ENCODE measurements at places on chromosomes 5 and 9.

GRCh38 chr9:122949696-122950095 is 8.9 kb downstream of the RABGAP1 start:
- DNase-seq, result peak; percentile 7

DNA sequence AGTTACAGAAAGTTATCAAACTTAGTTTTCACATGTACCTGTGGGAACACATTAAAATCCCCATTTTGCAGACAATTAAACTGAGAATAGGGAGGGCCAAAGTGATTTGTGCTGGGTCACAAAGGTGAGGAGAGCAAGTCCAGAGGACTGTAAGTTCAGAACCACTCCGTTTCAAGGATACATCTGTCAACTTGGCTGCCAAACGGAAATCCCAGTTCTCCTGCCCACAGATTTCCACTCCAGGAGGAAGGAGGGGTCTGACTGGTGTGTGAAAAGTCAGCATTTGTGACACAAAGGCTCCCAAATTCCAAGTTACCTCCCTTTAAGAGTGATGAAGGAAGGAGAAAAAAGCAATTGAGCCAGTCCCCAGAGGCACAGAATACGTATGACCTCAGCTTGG is 42.3 kb downstream of the PRELID2 start:
- DNase-seq, result no peak

- DNase-seq, result peak; percentile 35
Measured at GRCh38 chr5:13350767-13351166, 593.7 kb downstream of the DNAH5 start.

- no peak for DNase-seq
Measured at GRCh38 chr5:77073667-77074066, 13.4 kb downstream of the ZBED3 start.

GRCh38 chr5:135810188-135810943 is 24.1 kb upstream of the SLC25A48 start:
- no peak for DNase-seq

DNA sequence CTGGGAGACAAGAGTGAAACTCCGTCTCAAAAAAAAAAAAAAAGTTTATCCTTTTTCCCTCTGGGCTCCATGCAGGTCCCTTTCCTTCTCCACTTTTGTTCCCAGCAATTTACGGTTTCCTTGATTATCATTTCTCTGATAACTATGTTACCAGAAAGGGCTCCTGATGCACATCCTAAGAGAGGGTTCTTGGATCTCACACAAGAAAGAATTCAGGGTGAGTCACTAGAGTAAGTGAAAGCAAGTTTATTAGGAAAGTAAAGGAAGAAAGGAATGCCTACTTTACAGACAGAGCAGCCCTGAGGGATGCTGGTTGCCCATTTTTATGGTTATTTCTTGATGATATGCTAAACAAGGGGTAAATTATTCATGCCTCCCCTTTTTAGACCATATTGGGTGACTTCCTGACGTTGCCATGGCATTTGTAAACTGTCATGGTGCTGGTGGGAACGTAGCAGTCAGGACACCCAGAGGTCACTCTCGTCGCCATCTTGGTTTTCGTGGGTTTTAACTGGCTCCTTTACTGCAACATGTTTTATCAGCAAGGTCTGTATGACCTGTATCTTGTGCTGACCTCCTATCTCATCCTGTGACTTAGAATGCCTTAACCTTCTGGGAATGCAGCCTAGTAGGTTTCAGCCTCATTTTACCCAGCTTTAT is 13.5 kb upstream of the MELK start:
- DNase-seq, result peak; percentile 37

GRCh38 chr5:126883564-126884245 is 106.8 kb downstream of the LMNB1 start:
- DNase-seq, result no peak

- no peak for DNase-seq
Measured at GRCh38 chr9:4579001-4579400, 83.1 kb upstream of the PLPP6 start.

DNA sequence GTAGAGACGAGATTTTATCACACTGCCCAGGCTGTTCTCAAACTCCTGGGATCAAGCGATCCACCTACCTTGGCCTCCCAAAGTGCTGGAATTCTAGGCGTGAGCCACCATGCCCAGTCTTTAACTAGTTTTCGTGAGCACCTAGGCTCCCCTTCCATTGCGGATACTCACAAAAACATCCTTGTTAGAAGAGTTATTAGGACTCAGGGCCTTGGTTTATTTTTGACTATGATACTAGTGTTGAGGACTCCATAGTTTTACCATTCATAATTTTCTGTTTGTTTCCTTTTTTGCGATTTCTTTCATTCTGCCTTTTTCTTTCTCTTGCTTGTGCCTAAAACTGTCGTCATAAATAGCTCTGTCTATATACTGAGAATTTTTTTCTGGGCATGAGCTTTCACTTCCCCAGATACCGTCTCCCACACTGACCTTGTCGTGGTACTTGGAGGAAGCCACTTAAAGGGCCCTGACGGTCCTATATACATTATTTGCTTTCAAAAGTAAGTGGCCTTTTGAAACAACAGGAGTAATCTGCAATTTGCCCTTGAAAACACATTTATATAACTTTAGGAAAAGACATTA is 5.2 kb downstream of the F2R start:
- DNase-seq, result no peak

DNA sequence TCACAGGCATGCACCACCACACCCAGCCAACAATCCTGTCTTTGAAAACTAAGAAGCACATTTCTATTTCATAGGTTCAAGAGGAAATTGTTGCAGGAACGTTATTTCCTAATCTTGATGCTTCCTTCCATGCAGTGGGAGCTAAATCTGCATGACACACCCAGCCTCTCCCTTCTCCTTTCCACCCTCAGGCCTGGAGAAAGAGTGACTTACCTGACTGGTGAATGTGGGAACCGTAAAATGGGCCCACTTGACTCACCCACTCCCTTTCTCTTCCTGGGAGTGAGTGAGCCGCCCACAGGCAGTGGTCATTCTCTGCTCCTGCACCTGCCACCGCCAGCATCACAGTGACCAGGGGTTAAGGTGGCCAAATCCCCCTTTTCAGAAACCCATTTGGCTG is 78.2 kb downstream of the C9orf50 start:
- DNase-seq, result no peak

DNA sequence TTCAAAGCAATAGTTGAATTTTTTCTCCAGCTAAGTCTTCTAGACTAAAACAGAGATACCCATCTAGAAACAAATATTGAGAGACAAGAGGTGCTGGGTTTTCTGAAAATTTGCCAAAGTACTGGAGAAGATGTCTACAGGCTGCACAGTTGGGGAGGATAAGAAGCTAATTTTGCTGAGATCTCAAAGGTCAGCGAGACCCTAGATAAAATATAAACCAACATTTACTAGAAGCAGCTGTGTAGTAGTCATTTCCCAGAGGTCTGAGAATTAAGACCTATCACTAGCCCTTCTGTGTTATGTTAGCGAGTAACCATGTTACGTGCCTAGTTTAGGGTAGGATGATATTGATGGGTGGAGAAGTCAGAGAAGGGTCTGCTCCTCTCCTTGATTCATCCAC is 208.5 kb upstream of the TNC start:
- no peak for DNase-seq

GRCh38 chr9:21778304-21778703 is 24.1 kb upstream of the MTAP start:
- DNase-seq, result no peak

All from astrocyte of the hippocampus (primary cell).